Activated CD4-positive, CD25-positive, alpha-beta regulatory T cell (primary cell): ENCODE measurements at places on chromosomes 7 and 10.

GRCh38 chr10:12971001-12971788 is 30.3 kb downstream of the CCDC3 start:
- DNase-seq: no peak

DNA sequence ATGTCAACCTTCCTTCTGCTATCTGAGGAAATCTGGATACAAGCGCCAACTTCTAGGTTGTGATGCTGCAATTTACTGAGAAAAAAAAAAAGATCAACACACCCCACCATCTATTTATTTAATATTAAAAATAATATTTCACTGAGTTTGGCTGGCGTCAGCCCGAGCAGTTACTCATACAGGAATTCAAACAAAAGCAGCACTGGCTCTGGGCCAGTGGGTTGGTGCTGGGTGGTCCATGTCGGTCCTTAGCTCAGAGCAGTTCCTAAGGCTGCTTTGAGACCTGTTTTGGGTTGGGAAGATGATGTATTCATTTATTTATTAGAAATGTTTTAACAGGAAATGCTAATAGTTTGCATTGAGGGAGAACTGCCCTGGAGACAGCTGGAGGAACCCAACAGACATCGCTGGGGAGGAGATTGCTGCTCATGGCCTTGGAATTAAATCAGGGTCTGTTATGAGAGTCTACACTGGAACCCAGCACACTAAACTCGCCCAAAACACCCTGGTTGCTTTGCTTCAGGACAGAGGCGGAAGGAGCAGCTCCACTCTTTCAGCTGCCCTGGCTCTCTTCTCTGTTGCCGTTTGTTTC is 36.3 kb upstream of the GOT1 start:
- DNase-seq: no peak

DNA sequence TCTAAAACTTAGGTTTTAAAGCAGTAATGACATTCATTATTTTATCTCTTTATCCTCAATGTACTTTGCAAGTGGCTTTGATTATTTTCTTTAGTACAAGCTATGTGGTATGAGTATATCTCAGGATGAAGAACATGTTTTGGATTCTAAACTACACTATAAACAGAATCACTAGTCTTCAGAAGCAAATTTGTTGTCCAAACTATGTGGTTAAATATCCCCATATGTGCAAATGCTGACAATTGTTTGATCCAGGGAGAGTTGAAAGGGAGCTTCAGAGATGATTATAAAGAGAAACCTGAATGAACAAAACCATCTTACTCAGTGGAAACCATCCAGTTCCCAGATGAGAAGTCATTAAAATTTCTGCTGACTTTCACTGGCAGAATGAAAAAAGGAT is 179.3 kb downstream of the MDFIC start:
- DNase-seq: no peak

- no peak for DNase-seq
These were observed 14.7 kb downstream of the SH3PXD2A start for GRCh38 chr10:103840740-103841070.

- DNase-seq: no peak
These were observed 56.0 kb downstream of the CCDC7 start for GRCh38 chr10:32501906-32502305.
